Cortex of kidney (tissue), 1 donor: ENCODE measurements at places on chromosomes 7 and 10.

DNA sequence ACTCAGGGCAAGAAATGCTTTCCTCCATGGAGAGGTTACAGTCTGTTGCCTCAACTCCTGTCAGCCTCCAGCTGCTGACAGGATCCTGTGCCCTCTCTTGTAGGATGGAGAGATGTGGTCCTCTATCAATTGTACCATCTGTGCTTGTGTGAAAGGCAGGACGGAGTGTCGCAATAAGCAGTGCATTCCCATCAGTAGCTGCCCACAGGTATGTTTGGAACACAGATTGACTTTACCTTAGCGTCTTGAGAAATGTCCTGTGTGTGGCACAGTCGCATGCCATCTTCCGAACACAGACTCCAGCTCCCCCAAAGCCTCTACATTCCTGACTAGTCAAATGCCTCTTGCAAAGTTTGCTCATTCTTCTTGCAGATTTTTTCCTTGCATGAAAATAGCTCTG lies 152.6 kb downstream of the BMPER start:
- no peak for DNase-seq

DNA sequence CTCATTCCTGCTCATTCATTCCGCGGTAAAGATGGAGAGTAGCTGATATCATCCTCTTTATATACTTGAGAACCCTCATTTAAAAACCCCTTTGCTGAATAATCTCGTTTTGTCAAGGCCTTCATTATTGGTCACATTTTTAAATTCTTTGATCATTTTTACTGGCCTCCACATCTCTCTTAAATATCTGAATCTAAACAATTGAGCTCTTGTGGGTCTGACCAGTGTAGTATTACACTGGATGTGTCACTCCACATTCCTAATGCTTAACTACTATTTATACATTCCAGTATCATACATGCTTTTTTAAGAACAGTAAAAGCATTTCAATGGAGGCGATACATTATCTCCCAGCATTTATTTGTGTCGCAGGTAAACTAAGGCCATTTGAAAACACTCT lies 12.6 kb upstream of the PRPS1L1 start:
- no peak for DNase-seq

- DNase-seq = no peak
These were observed 187.9 kb downstream of the PLXDC2 start for GRCh38 chr10:20004087-20004523.

DNA sequence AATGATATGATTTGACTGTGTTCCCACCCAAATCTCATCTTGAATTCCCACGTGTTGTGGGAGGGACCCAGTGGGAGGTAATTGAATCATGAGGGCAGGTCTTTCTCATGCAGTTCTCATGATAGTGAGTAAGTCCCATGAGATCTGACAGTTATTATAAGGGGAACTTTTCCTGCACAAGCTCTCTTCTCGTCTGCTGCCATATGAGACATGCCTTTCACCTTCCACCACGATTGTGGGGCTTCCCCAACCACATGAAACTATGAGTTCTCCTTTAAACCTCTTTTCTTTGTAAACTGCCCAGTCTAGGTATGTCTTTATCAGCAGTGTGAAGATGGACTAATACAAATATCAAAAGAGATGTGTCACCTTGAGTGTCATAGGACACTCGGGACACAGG lies 502.7 kb upstream of the PODXL start:
- DNase-seq = no peak

DNA sequence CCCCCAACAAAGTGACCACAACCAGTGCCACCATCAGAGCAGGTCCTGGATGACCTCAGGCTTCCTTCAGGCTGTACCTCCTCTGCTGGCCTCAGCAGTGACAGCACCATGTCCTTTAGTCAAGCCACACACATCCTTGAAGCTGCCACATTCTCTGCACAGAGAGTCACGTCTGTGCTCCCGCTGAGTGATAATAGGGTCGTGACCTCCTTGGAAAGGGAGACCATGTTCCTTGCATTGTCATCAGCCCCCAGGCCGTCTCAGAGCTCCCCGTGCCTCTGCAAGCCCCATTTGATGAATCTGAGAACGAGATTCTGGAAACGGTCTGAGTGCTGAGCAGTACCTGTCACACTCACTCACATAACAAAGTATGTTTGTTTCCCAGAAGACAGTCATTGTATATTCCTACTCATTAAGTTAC lies 106.5 kb upstream of the PRR15 start:
- DNase-seq = no peak

- DNase-seq = no peak
These were observed 65.3 kb downstream of the PDIA4 start for GRCh38 chr7:148962823-148963582.

- DNase-seq = no peak
These were observed 4.6 kb downstream of the BRI3 start for GRCh38 chr7:98286093-98286539.

- DNase-seq = no peak
These were observed 64.9 kb downstream of the ZNF92 start for GRCh38 chr7:65438598-65438997.

- no peak for DNase-seq
These were observed 1.1 kb downstream of the HOXA2 start for GRCh38 chr7:27101171-27101956.

GRCh38 chr7:155336812-155337602 lies 39.3 kb downstream of the INSIG1 start:
- DNase-seq = no peak

GRCh38 chr10:13842117-13842516 lies 255.4 kb downstream of the PRPF18 start:
- no peak for DNase-seq

GRCh38 chr10:100773646-100774045 lies 28.3 kb downstream of the PAX2 start:
- DNase-seq = no peak

DNA sequence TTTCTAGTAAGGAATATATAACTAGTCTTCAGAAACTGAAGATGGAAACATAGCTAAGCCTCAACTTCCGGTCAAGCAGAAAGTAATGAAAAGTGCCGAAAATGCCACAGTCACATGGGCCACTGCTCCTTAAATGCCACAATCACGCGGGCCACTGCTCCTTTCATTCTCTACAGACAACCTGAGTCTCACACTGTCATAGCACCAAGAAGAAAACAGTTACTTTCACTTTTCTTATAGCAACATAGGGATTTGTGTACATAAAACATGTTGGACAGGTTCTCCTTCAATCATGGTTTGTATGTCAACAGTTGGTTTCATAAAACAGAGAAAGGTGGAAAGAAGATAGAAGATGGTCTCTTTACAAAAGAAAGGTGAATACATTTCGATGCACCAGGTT lies 48.6 kb upstream of the NOBOX start:
- no peak for DNase-seq

DNA sequence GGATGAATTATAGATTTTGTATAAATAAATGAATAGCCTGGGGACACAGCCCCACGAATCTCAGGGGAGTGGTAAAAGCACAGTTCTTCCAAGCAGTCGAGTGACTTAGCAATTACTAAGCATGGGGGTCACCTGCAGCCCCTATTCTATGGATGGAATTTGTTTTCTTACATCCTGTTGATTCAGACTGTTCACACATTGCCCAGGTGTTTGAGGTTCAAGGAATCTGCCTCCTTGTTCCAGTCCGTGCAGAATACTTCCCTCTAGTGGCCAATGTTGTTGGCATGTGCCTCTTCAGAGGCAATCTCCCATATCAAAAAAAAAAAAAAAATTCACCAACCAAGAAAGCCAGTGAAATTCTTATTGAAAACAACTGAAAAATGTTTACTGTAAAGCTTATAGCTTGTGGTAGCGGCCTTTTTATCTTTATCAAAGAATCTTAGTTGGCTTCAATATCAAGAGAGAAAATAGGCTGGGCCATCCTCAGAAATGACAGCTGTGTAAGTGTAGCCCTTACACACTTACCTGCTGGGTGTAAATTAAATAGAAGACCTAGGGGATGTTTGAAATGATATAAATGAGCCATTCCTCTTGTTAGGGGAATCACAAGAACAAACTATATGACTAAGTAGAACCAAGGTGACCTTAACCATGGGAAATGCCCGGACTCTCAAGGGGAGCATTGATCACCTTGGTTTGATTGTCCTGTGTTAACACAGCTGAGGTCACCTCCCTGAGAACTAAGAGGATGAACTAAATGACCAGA lies 7.8 kb downstream of the LIPM start:
- no peak for DNase-seq

DNA sequence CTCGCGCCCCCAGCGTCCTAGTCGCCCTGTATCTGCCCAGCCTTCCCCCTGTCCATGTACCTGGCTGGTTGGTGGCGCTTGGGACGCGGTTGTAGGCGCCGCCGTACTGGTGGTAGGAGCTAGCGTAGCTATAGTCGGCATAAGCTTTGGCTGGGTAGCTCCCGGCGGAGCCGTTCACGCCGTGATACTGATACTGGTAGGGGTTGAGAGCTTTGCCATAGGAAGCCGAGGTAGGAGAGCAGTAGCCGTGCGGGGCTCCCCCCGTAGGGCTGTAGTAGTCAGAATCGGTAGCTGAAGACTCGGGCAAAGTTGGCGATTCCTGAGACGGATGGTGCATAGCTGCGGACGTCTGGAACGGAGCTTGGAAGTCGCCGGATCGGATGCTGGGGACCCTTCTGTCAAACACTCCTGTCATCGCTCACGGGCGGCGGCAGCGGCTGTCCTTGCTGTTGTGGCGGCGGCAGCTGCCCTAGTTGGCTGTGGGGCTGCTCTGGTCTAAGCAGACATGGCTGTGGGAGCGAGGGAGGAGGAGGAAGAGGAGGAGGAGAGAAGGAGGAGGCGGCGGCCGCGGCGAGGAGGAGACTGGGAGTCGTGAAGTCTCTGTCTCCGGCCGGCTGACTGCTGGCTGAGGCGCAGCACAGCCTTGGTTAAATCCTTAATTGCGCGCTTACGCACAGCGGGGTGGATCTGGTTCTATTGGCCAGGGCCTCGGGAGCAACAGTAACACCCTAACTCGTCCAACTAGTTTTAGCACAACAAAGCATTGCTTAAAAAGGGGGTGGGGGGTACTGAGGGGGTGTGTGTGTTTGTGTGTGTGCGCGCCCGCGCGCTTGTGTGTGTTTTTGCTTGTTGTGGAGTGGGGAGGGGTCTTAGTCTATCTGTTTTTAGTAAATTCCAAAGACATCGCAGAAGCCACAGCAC lies at the start of gene DLX5:
Gene DLX5, minus strand, starts transcription at position 623 of the 921 bp plus-strand sequence. Its CDS starts 208 bp downstream, at position 415.
- no peak for DNase-seq

- DNase-seq = no peak
These were observed 235.0 kb downstream of the GLRX3 start for GRCh38 chr10:130371156-130371555.

DNA sequence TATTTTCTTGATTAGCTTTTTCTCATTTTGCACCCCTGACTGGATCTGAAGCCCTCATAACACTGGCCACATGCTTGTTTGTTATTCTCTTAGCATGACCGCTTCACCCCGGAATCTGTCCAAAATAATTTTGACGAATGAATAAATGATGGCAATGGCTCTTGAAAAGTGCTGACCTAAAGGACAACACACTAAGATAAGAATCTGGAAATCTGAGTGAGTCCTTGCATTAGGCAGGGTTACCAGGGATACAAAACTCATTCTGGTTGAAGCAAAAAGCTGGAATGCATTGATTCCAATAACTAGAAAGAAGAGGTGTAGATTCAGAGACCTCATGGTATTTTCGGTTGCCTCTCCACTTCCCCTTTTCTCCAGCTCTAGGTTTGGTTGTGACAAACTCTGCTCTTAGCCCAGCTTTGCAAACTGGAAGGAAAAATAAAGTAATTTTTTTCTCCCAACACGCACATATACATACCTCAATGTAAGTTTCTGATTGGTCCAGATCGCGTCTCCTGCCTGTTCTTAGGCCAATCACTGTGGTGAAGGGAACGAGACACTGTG lies 157.4 kb downstream of the SKIDA1 start:
- no peak for DNase-seq

- no peak for DNase-seq
These were observed 621.3 kb upstream of the DPP6 start for GRCh38 chr7:153430931-153431330.

DNA sequence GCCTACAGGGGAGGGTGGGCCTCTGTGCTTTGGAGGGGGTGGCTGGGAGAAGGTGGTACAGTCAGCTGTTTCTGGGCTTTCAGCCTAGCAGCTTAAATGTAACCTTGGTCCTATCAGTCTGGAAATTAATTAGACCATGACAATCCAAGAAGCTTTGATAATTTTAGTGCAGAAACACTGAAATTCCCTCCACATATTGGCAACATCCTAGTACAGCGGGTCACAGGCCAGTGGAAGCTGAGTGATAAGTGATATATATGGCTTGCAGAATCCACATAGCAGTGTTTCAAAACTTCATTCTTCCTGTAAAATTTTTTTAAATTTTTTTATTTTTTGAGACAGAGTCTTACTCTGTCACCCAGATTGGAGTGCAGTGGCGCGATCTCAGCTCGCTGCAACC lies 212.6 kb downstream of the TYW1 start:
- no peak for DNase-seq

- DNase-seq = no peak
These were observed 34.1 kb upstream of the MALRD1 start for GRCh38 chr10:19014498-19014897.

- DNase-seq = no peak
These were observed 2.7 kb upstream of the PDGFA start for GRCh38 chr7:522071-522950.

GRCh38 chr7:74476626-74477025 lies 22.9 kb downstream of the GTF2IRD1 start:
- no peak for DNase-seq

DNA sequence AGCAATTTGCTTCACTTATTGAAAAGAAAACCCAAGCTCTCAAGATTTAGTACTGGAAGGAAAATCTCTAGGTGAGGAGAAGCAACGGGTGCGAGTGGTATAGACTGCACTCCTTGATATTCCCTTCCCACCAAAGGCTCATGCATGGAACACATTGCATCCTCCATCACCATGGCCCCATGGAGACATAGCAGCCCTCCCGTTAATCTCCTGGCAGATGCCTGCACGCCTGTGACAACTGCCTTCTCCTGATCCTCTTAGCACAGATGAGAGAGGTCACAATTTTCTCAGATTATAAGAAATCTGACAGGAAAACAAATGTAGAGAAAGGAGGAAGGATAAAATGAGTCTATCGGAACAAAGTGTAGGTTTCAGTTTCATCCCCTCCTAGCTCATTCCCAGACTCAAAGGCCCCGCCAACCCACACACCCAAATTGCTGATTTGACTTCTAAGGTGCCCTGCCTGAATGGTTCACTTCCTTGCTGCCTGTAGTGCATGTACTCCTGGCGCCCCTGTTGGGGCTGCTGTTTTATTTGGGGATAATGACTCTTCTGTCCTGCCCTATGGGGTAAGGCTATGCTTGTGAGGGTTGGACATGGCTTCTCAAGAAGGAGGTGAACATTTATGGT lies 50.0 kb downstream of the PLXNA4 start:
- no peak for DNase-seq

DNA sequence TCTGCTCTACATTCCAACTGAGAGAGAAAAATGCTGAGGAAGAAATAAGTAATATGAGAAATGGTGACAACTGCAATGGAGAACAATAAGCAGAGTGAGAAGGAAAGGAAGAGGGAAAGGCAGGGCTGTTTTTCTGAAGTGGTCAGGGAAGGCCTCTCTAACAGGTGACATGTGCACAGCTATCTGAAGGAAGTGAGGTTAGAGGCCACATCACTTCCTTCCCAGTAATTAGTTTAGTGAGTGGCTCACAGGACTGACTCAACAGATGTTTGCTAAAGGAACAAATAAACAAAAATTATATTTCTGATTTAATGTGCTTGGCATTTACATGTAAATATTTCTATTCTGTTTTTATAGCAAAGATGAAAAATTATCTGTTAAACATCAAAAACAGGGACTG lies 77.9 kb downstream of the ARHGAP21 start:
- DNase-seq = no peak
